ENCODE measurements at places on chromosomes 1 and 21.

DNA sequence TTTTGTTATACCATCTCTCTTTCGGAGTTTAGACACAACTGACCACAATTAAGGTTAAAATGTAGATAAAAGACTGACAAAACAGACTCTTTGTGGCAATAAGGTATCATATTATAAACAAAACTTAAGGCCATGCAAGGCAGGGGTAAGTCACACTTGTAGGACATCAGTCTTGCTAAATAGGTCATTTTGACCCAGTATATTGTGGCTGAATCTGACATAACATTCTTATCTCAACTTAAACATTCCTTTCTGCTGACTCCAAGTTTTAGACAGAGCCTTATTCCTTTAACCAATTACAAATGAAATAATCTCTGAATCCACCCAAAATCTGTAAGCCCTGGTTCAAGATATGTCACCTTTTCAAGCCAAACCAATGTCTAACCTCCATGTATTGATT is 733.4 kb upstream of the B3GALT2 start:
- DNase-seq, result no peak

DNA sequence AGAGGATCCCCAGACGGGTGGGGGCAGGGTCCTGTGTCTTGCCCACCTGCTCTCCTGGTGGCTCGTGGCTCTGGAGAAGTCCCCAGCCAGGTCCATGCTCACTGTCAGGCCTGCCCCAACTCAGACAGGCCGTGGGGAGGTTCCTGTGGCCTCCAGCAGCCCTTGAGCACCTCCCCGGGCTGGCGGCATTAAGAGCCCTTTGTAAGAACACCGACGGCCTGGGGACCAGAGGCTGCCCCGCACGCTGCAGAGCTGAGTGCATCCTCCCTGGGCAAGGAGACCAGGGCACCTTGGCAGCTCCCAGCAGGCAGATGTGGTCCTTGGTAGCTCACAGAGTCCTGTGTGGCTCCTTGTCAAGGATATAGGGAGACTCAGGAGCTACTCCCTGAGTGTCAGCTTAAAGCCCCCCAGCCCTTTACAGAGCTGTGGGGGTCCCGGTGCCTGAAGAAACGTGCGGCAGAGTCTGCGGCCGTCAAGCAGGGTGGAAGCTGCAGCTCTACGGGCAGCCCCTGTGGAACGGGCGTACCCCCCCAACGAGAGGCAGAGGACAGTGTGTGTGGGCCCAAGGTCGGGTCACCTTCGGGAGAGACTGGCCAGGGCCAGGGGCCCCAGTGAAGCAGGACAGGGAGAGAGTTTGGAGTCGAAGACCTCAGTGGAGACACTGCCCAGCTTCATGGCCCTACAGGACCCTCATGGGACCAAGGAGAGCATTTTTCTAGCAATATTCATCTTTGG is 118.6 kb downstream of the PRDM16 start:
- DNase-seq, result no peak

DNA sequence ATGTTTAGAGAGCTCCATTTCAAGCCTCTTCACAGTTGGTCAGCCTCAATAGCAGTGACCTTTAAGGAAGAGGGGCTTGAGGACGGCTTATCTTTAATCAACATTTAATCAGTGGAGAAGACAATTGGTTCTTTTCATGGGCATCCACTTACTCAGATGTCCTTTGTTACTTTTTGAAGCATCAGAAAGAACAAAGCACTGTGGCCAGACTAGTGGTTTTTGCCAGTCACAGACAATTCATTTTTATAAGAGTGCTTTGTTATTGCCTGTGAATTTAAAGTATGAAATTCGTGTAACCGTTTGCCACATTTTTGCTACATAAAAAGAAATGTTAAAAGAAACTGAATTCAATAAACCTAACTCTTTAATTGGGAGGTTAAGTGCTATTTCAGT is 222.8 kb downstream of the TPR start:
- no peak for DNase-seq

DNA sequence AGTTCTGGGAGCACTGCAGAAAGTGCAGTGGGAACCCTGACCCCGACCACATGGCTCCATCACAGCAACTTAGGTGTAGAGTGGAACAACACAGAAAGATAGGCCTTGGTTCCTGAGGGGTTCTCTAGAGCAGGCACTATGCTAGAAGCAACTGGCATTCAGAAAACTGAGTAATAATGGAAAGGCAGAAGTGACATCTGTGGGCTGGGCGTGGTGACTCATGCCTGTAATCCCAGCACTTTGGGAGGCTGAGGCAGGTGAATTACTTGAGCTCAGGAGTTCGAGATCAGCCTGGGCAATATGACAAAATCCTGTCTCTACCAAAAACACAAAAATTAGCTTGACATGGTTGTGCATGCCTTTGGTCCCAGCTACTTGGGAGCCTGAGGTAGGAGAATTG is 5.3 kb downstream of the MRPS15 start:
- no peak for DNase-seq

GRCh38 chr1:240254006-240254405 is 162.3 kb downstream of the FMN2 start:
- no peak for DNase-seq

Data from NCI-H345 (cell line).